ENCODE measurements at places on chromosomes 1 and 21. TPM values are rescaled to one million over a fixed set of nuclear protein-coding genes. Genes with fewer than 3 reads are reported as not detected.

- no peak for DNase-seq
Observed at GRCh38 chr21:39628385-39628784, 15.6 kb downstream of the B3GALT5 start.

DNA sequence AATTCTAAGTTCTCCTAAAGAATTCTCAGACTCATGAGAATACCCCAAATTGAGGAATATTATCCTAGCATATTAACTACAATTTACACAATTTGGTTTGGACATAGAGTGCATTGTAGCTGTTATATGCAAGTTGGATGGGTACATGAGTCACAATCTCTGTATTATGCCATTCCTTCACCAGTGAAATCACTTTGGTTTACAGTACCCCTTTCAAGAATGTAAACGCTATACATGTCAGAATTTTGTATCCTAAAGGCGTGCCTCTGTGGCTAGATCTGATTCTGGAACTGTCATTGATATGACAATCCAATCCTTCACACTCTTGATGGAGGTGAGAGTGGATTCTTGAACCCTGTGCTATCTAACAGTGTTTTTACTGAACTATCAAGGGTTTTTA, 6.7 kb upstream of the IL10RB start:
- DNase-seq, result no peak

- DNase-seq, result no peak
Observed at GRCh38 chr21:41766883-41767605, at the start of gene RIPK4. TSS of gene RIPK4 (minus strand) at chr21:41767052. CDS start at chr21:41767041, 11 bp downstream.

DNA sequence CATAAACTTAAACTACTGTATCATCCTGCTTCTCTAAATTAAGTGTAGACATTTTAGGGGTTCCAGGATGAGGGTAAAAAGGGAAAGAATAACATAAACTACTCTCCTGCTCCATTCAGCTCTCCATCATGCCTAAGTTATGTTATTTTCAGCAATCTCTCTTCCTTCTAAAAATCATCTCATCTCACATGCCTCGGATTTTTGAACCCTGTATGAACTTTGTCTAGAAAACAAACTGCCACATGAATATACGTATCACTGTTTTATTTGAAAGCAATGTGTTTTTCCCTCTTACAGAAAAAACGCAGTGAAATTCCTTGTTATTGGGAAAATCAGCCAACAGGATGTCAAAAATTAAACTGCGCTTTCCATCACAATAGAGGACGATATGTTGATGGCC, 32.6 kb downstream of the ZBED6 start:
- DNase-seq, result no peak

- no peak for DNase-seq
Observed at GRCh38 chr1:208112401-208112800, 131.8 kb downstream of the PLXNA2 start.

SPSB1 gene
- total RNA-seq, result 64.9 TPM

OR2T2 gene
- not detected for total RNA-seq
